ENCODE measurements at places on chromosomes 12 and 14.

GRCh38 chr14:81127785-81128184, 93.0 kb downstream of the GTF2A1 start:
- DNase-seq = no peak

DNA sequence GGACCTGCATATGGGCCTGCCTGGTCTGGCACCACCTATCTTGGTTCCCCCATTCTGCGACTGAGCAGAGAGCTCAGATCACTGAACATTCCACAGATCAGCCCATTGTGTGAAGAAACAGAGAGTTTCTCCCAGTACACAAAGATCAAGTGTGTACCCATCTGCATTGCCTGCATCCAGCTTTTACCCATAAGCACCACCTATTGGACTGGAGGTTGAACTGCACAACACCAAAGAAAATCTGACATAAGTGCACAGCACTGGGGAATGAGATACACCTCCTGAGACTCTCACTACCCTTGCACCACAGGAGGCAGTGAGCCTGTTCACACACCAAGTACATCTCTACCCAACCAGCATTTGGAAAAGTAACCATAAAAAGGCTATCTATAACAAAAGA, 362.6 kb upstream of the CLEC14A start:
- no peak for DNase-seq

DNA sequence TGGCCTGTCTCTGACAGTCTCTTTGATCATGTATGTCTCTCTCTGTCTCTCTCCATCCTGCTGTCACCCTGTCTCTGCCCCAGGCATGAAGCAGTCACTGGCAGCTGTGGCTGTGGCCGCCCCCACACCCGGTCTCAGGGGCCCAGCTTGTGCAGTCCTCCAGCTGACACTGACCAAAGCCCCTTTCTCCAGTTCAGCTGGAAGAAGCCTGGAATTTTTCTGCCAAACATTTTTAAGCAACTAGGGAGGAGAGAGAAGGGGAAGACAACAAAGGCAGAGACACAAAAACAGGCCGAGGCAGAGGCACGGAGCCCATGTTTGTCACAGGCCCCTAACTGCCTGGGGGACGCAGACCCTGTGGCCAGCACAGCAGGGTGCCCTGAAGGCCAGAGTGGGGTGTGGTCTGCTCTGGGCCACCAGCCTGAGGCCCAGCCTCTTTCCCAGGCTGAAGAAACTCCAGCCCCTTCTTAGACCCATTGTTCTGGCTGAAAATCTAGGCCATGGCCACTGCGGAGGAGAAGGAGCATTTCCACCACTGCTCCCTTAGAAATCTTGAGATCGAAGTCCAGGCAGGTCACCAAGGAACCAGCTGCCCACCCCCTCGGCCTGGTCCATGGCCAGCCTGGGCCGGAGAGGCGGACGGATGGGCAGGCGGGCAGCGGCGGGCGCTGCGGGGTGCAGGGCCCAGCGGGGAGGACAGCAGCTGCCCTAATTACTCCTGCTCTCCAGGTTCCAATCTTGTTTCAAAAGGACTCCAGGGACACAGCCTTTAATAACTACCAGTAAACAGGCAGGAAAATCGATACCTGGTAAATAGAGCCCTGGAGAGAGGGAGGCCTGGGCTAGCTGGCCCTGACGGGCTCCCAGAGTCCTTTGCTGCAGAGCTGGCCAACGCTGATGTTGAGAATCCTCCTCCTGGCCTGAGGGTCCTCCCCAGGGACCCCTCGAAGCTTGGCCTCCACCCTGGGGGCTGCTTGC, 14.9 kb downstream of the DTX1 start:
- DNase-seq = no peak

DNA sequence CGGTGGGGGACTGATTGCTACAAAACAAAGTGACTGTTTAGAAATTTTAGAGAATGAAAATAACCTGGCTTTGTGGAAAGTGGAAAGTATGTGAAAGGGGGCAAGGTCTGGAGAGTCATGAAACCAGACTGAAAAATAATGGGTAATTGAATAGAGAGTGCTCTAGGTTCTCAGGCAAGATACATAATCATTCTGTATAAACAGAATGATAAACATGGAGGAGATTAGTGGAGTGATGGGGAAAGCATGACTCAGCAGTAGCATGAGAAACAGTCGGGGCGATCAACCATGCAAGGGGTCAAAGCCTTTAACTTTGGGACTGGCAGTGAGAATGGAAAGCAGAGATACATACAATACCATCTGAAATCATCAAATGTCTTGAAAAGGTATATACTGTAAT, 332.5 kb downstream of the CCER1 start:
- DNase-seq = no peak

GRCh38 chr12:18676996-18677588, 60.7 kb downstream of the PLCZ1 start:
- DNase-seq = no peak

- no peak for DNase-seq
These were observed 614.9 kb downstream of the VRK1 start for GRCh38 chr14:97411938-97412612.

DNA sequence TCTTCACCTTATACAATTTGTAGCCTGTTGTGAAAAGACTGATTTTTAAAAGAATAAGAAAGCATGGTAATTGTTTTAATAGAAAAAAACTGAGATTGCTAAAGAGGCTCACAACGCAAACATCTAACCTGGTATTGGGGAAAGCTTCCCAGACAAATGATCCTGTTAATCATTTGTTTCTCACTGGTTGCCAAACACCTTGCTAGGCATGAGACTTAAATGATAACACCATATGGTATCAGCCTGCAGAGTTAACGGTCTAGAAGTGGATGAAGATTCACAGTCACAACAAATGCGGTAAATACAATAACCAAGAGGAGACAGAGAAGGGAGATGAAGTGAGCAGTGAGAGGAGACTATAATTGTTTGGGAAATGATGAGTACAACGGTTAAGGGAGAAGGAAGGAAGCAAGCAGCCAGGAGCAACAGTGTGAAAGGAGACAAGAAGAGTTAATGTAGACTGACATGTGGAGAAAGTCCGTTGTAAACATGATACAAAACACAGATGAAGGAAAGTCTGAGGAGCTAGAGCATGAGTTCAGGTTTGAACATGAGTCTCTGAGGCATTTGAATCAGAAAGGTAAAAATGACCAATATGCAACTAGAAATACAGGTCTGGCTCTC, 19.8 kb downstream of the GXYLT1 start:
- DNase-seq = no peak

- no peak for DNase-seq
These were observed 95.6 kb downstream of the CPNE8 start for GRCh38 chr12:38809832-38810231.

DNA sequence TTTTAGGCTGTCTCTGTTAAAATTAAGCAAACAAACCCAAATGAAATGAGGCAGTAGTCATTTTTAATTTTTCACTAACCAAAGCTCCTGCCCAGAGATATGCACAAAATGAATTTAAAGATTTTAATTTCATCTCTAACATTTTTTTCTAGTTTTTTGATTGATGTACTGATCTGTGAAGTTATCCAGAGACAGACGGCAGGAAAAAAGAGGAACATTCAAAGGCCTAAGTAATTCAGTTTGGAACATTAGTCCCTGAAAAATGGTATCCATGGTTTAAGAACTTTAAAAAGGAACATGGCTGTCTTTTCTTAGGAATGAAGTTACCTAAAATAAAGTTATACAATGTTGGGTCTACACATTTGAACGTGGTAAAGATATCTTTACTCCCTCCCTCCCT, 498.8 kb upstream of the LMO3 start:
- no peak for DNase-seq

DNA sequence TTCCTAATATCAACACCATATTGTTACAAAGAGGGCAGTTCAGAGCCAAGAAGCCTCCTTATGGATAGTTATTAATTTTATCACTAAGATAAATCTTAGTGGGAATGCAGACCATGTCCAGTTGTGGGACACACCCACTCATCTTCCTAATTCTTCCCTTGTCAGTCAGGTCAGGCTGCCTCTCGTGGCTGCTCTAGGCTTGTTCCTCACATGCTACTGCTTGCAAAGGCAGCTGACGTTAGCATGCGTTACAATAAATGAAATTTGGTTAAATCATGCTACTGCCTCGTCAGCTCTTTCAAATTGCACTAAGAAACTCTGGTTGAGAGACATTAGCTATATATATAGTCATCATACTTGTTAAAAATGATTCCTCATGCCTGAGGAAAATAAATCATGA, 108.4 kb downstream of the CAND1 start:
- no peak for DNase-seq

DNA sequence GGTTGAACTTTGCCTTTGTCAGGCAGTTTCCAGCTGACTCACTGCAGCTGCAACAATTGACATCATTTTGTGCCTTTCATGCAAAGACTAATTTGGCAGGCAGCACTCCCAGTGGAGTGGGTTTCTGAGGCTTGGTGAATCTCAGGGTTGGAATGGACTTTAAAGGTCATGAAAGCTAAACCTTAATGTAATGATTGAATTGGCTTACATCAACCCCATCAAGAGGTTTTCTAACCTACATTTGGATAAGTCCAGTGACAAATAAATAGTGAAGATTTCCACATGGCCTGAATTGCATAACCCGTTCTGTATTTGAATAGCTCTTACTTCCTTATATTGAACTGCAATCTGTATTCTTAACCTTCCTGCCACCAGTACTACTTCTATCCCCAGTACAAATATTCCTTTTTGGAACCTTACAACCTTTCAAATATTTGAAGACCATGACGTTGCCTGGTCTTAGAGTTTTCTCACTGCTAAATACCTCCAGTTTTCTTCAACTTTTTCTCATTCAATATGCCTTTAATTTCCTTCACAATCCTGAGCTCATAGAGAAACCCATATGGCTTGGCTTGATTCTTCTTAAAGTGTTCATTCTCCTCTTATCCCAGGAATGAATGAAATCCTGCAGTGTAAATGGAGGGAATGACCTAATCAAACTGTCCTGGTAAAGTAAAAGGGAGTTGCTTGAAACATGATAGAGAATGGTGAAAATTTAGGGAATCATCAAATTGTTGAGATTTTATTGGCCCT, 168.1 kb upstream of the NOVA1 start:
- DNase-seq = no peak

- no peak for DNase-seq
These were observed 126.7 kb upstream of the NEDD1 start for GRCh38 chr12:96780330-96780729.

- DNase-seq = no peak
These were observed 27.7 kb upstream of the ETFBKMT start for GRCh38 chr12:31631809-31632208.

DNA sequence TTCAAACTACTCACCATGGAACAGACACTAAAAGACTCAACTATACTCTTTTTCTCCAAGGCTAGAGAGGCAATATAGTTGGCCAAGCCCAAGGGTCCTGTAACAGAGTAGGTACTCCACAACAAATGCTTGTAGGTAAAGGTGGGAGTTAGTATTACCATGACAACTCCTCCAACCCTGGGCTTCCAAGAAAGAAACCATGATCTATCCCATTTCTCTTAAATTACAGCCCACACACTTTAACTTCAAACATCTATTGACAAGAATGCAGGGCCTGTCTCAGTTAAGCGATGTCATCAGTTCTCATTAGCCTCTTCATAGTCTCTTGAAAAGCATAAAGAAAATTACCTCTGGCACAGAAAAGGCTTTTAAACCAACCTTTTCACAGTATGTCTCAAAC, 25.0 kb downstream of the ERH start:
- DNase-seq = no peak

GRCh38 chr12:88310666-88311065, 168.6 kb downstream of the TMTC3 start:
- no peak for DNase-seq

DNA sequence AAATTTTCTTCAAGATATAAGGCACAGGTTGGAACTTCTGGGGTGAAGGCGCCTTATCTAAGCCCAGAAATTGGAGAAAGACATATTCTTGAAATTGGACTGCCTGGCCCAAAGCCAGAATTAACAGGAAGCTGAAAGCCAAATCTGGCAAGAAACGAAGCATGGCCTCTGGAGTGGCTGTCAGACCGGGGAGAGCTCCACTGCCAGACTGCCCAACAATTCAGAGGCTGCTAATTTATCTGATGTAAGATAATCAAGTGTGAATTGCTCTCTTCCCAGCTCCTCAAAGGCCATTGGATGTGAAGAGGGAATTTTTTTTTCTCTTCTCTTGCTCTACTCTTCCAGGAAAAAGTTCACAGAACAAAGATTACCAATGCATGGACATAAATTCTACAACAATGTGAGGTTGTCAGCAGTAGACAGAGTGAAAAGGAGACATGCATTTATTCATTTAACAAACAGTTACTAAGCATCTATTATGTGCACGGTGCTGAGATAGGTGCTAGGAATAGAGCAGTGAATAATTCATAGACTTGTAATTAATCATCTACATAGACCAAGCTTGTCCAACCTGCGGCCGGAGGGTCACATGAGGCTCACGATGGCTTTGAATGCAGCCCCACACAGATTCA, at the start of gene GDF3:
Gene GDF3 (minus strand): TSS at position 210 of the 632 bp plus-strand sequence. CDS start 47 bp downstream, at position 163.
- no peak for DNase-seq

- DNase-seq = no peak
These were observed 1.4 kb upstream of the PTPRO start for GRCh38 chr12:15320881-15321280.

- no peak for DNase-seq
These were observed 3.7 kb downstream of the NUAK1 start for GRCh38 chr12:106135075-106135474.

GRCh38 chr12:101963697-101964096, 86.3 kb downstream of the DRAM1 start:
- DNase-seq = no peak

GRCh38 chr14:103518422-103519042, 4.1 kb downstream of the CKB start:
- no peak for DNase-seq

DNA sequence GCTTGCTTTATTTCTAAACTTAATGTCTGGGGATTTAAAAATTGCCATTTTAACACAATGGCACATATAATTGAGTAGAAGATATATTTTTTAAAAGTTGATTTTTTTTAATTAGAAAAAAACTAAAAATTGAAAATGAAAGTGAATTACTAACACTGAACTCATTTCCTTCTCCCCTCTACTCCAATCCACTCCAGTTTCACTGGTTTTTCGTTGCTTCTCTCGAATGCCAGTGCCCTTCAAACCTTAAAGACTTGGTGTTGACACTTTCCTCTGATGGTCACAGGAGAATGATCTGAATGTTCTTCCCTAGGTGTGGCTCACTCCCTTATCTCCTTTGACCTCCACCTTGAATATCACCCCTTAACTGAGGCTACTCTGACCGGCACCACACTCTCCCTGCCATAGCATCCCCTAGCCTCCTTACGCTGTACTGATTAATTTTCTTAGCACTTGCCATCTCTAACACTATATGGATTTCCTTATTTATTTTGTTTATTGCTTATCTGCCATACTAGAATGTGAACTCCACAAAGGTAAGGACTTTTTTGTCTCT, 107.1 kb downstream of the LIN7A start:
- DNase-seq = no peak

DNA sequence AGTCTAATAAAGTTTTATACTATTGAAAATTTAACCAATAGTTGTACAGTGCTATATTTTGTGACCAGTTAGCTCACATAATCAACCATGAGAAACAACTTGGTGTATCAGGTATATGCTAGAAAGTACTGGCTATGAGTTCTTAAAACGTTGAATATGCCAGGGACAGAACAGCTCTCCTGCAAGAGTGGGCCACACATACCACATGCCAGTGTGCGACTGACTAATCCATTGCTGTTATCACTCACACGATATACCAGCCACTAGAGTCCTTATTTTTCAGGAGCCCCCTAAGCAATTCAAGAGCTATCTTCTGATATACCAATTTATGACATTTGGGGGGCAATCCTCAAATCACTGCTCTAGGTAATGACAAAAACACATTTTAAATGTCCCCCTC, 9.5 kb downstream of the PKP2 start:
- no peak for DNase-seq

All from activated naive CD4-positive, alpha-beta T cell (primary cell).